ENCODE measurements at places on chromosomes 1 and 21.

DNA sequence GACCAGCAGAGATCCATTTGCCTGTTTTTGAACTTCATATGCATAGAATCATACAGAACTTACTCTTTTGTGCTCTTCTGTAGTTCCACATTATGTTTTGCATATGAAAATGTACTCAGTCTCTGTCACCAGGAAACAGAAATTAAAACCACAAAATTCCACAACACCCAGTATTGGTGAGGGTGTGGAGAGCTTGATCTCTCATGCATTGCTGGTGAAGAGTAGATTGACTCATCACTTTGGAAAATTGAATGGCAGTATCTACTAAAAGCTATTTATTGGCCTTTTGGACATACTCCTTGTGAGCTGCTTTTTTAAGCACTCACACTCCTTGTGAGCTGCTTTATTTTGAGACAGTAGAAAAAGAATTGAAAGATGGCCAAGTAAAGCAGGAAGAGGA, 43.3 kb downstream of the VTCN1 start:
- DNase-seq: no peak

GRCh38 chr1:209823143-209824041, 4.4 kb upstream of the UTP25 start:
- DNase-seq: peak; percentile 94

- DNase-seq: no peak
Observed at GRCh38 chr1:58064166-58064565, 482.4 kb downstream of the OMA1 start.

GRCh38 chr1:18793164-18793563, 66.3 kb downstream of the TAS1R2 start:
- DNase-seq: no peak

DNA sequence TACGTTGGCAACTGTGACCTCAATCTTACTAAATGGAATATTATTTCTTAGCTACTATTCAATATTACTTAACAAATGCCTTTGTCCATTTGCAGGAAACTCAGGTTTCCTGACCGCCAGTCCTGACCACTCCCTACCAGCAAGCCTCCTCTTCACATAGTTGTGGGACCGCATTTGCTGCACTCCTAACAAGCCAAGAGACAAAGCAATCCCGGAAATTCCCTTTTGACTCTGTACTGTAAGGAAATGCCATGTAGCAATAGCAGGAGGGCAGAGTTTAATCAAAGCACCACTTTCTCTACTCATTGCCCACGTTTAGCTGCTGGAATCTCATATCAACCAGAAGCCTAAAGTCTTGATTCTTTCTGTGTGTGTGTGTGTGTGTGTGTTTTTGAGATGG, 28.1 kb upstream of the ACBD6 start:
- DNase-seq: no peak
